IPS DF 19.7 (cell line): ENCODE measurements at places on chromosomes 7 and 10.

- DNase-seq: no peak
These were observed 77.8 kb downstream of the ATAD1 start for GRCh38 chr10:87740254-87740655.

GRCh38 chr7:157874208-157874816 is 537.5 kb downstream of the DNAJB6 start:
- DNase-seq: no peak

- DNase-seq: no peak
These were observed 11.6 kb upstream of the TMEM72 start for GRCh38 chr10:44899450-44900080.

DNA sequence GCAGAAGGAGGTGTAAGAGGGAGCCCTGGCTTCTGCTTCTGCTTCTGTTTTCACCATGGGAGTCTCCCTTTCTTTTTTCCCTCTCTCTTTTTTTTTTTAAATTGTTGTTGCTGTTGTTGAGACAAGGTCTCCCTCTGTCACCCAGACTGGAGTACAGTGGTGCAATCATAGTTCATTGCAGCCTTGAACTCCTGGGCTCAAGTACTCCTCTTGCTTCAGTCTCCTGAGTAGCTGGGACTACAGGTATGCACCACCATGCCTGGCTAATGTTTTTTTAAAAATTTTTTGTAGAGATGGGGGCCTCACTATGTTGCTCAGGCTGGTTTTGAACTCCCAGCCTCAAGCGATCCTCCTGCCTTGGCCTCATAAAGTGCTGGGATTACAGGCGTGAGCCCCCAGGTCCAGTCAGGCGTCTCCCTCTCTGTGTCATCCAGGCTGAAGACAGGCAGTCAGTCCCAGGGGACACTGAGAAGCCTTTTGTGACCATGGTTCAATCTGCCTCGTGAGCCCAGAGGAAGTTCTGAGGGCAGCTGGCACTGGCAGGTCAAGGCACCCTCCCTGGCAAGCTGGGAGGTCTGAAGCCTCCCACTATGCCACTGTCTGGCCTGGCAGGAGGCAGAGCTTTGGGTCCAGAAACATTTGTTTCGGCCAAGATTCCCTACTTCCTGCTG is 33.6 kb upstream of the NPFFR1 start:
- no peak for DNase-seq

DNA sequence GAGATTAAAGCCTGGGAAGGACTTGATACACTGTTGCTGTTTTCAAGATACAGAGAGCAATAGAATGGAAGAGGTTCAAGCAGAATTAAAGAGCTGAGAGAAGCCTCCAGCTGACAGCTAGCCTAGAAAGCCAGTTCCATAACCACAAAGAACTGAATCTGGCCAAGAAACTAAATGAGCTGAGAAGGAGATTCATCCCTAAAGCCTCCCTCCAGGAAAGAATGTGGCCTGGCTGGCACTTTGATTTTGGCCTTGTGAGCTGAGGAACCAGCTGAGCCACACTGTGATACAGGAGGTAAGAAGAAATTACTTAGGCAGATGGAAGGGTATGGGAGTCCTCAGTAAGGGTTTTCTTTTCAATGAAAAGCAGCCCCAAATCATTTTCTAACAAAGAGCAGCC is 324.1 kb downstream of the PHF14 start:
- no peak for DNase-seq

DNA sequence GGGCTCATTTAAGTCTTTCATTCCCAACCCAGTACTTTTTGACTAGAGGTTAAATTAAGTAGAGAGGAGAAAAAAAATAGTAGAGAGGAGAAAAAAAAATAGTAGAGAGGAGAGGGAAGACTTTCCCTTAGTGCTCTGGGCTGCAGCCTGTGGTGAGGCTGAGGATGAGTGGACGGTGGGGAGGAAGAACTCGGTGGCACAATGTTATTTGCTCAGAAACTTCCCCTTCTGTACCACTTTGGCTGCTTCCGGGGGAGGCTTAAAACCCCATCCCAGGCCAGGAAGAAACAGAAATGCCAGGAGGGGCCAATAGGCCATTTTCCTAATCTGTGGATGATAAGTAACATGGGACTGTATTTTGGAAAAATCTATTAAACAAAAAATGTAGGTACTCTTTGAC is 14.6 kb upstream of the MLXIPL start:
- DNase-seq: no peak

DNA sequence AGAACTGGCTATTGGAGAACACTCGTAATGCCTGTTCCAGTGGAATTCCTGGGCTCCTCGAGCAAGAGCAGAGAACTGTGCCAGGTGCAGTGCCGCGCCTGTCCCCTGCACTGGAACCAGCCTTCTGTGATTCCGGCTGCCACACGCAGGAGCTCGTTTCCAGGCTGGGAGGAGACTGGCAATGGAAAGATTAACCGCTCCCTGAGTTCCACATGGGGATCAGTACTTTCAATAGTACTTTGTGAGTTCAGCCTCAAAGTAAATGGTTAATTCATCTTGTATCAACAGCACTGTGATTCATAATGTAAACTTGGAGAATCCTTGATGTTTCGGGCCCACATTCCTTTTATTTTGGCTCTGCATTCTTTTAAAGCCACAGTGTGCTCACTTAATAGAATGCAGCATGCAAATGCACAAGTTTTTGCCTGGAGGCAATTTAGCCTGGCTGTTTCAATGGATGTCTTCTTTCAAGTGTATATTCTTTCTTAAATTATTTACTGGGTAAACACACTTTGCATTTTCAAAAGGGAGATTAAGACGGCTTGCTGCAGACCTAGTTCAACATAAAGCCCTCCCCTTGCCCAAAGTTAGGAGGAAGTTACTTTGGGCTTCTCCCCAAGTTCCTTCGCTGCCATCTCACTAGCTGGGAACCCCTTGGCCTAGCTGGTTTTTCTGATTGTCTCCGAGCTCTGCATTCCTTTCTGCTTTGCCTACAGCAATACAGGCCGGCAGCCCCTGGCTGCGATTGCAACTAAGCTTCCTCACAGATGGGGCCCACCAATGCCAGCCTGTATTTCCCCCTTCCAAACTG is 138.1 kb upstream of the TCF7L2 start:
- peak; percentile 80 for DNase-seq

GRCh38 chr7:55957190-55957589 is 5.5 kb downstream of the MRPS17 start:
- DNase-seq: no peak

DNA sequence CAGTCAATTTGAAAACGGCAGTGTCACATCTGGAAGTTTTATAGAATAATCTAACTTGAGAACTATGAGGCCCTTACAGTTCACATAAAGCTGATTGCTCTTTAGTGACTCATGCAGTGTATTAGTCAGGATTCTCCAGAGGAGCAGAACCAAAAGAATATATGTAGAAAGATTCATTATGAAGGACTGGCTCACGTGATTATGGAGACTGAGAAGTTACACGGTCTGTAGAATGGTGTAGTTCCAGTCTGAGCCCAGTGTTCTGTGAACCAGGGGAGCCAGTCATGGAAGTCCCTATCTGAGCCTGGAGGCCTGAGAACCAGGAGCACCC is 21.5 kb downstream of the RBM33 start:
- DNase-seq: no peak

- no peak for DNase-seq
These were observed 84.9 kb downstream of the MKX start for GRCh38 chr10:27660711-27661110.

- DNase-seq: no peak
These were observed 440 bp upstream of the TCAF1 start for GRCh38 chr7:143902332-143902899.

- DNase-seq: no peak
These were observed 548.8 kb upstream of the KCND2 start for GRCh38 chr7:119724041-119724792.

- no peak for DNase-seq
These were observed 161.1 kb upstream of the ZMIZ1 start for GRCh38 chr10:78907551-78908211.

DNA sequence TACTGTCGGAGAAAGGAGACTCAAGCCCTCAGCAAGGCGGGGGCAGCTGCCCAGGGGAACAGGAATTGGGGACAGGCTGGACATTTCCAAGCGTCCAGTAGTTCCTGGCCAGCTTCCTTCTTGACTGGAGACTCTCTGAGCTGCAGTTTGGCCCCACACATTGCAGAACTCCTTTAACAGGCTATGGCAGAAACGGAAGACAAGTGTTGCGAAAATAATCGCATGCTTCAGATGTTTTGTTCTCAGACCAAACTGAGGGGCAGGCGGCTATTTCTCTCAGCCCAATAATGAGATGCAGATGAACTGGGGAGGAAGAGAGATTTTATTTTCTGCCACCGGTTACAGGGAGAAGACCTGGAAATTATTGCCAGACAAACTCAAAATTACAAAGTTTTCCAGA is 88.0 kb upstream of the PFKP start:
- no peak for DNase-seq

- no peak for DNase-seq
These were observed 123.9 kb upstream of the TCF7L2 start for GRCh38 chr10:112826018-112826697.

DNA sequence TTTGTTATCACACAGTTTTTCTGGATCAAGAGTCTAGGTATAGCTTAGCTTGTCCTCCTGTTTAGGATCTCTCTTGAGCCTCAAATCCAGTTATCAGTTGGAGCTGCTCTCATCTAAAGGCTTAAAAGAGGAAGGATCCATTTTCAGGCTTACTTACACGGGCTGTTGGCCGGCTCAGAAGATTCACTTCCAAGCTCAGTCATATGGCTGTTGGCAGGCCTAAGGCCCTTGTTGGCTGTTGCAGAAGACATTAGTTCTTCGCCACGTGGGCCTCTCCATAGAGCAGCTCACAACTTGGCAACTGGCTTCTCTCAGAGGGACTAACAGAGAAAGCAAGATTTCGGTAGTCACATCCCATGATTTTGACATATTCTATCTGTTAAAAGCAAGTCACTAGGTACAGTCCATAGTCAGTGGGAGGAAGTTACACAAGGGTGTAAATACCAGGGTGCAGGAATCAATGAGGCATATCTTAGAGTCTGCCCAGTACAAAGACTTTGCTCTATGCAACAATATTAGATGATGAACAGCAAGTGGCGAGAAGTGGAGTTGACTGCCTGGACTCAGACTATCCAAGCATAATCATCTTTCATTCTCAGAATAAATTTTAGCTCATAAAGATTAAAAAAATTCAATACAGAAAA is 280.1 kb upstream of the MBL2 start:
- no peak for DNase-seq

DNA sequence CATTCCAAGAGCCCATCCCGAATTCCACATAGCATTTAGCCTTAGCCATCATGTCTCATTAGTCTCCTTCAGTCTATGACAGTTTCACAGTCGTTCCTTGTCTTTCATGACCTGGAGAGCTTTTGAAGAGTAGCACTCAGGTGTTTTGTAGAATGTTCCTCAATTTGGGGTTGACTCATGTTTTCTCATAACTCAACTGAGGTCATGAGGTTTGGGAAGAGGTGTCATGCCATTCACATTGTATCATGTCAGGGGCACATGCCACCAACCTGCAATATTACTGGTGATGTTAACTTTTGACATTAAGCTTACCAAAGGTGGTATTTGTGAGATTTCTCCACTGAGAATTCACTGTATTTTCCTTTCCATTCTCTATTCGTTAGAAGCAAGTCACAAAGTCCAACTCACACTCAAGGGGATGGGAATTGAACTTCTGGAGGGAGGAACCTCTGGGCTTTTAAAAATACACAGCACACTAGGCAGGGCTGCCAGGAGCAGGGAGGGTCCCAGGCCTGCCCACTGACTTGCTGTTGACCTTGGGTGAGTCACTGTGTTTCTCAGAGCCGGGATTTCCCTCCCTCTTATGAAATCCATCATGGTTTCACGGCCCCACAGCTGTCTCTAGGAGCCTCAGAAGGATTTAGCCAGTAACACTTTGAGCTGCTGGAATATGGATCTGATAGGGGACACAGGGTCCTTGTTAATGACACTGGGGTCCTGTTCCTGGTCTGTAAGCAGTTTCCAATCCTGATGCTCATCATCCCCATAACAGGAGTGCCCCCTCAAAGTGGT is 74.4 kb upstream of the TCF7L2 start:
- DNase-seq: no peak

DNA sequence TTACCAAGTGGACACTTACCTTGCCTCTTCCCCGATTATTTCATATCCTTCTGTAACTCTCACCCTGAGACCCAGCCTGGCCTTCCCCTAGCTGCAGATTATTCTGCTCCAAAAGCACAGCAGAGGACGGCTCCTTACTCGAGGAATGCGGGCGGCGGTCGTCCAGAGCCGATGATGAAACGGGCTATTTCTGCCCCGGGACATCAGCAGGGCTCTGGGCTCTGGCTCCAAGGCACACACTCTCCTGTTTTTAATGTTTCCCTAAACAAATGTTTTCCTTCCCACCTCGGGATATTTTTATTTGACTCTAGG is 343 bp upstream of the C10orf71 start:
- DNase-seq: no peak

- DNase-seq: no peak
These were observed 363.2 kb downstream of the PRPF18 start for GRCh38 chr10:13949844-13950542.

DNA sequence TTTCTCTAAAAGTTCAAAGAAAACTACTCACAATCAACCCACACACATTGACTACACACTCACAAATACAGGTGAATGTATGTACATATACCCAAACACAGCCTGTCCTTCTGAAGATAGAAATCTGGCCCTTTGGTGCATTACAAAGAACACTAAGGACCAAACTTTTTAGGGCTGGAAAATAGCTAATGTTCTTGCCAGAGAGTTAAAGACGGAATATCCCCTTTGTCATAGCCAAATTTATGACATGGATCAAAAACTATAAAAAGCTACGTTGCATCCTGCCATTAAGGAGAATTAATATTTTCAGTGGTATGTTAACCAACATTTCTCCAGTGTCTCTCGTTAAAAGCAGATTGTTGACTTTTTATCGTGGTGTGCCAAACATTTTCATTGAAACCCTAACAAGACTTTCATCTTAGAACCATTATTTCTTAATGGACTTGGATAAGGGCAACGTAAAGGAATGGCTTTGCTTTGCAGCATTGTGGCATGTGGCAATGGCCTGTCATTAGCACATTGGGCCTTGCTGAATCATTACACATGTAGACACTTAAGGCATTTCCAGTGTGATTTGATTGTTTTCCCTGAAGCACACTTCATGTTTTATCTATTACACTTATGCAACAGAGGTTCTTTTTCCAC is 150.9 kb upstream of the MEOX2 start:
- no peak for DNase-seq

GRCh38 chr7:2524808-2525657 is 5.5 kb downstream of the LFNG start:
- DNase-seq: no peak

DNA sequence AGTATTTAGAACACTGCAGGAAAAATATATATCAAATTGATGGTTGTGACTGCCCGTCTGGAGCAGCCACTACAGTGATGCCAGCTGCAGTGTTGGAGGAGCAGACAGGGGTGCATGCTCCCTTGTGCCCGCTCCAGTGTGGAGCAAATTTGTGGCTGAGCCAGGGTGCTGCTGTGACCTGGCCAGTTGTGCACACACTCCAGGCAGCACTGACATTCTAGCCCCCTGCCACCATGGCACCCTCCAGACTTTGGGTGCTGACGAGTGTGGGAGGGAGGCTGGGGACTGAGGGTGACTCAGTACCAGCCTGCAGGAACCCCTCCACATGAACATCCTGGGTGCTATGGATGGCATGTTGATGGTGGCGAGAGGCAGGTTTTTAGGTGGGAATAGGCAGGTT is 160.0 kb upstream of the PCDH15 start:
- DNase-seq: no peak

GRCh38 chr7:73342645-73343044 is 14.7 kb downstream of the FKBP6 start:
- no peak for DNase-seq

- no peak for DNase-seq
These were observed 577.8 kb downstream of the ARL4A start for GRCh38 chr7:13265271-13265670.
